ENCODE measurements at places on chromosomes 2 and 18.

- no peak for DNase-seq
Observed at GRCh38 chr18:66571845-66572244, 32.0 kb downstream of the CDH19 start.

DNA sequence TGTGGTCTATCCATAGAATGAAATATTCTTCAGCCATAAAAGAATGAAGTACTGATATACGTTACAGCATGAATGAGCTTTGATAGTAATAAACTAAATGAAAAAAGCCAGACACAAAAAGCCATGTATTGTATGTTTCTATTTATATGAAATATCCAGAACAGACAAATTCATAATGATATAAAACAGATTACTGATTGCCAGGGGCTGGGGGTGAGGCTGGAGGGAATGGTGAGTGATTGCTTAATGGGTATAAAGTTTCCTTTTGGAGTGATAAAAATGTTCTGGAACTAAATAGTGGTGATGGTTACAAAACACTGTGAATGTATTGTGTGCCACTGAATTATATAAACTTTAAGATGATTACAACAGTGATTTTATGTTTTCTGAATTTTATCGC is 200.5 kb downstream of the MC4R start:
- no peak for DNase-seq

GRCh38 chr2:156666130-156666785 is 230.1 kb downstream of the GPD2 start:
- no peak for DNase-seq

DNA sequence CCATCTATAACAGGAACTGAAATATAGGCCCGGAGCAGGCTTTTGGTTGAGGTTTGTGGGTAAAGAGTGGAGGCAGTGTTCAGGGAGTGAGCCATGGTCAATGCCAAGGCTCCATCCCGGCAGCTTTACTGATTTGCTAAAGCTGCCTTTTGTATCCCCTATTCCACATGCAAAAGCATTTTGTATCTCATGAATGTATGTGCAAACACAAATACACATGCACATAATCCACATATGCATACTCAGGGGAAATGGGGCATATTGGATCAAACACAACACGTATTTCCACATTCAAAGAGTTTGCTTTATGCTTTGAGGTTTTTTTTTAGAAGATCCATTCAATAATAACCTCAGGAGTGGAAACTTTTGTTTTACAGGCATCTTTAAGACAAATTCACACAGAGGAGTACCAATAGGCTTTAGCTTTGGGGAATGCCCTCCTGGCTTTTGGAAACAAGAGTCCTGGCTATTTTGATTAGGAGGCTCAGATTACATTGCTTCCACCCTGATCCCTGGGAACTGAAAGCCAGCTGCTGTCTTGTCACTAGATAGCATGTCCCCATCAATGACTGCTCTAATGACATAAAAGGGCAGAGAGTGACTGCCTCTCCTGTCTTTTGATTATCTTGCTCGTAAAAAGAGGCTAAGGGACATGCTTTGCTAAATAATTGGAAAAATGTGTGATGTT is 263.2 kb downstream of the EN1 start:
- no peak for DNase-seq

- DNase-seq = no peak
Observed at GRCh38 chr18:79404567-79404910, 8.8 kb downstream of the NFATC1 start.

- DNase-seq = no peak
Observed at GRCh38 chr2:241142063-241142462, 7.2 kb downstream of the PASK start.

GRCh38 chr2:37782721-37783371 is 111.4 kb upstream of the CDC42EP3 start:
- DNase-seq = no peak

DNA sequence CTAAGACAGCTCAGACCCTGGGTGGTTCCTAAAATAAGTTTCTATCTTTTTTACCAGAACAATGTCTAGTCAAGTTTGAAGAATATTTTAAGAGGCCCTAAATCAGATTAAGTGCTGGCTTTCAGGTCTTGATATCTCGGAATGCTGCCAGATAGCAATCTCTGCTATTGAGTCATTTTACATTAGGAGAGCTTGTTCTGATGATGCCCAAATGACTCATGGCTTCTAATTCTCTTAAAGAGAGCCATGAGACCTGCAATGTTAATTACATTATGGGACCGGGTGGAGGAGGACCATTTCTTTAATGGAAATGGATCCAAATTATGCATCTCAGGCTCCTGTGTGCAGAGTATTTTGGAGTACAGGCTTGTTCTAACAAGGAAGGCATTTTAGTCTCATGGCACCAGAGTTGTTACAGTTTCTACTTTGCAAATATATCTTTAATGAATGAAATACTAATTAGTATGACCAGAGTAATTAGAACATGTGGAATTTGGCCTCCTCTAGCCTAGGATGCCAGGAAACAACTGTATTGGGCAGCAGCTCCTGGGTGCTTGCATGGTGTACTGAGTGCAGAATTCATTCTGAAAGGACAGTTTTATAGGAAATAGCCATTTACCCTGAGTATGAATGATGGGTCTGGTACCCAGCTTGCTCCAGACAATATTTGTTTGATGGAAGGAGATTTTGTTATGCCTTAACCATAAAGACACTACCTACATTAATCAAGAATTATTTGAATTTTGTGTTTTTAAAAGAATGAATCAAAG is 94.0 kb upstream of the SULT1C3 start:
- no peak for DNase-seq

GRCh38 chr2:133497270-133497893 is 70.9 kb downstream of the NCKAP5 start:
- no peak for DNase-seq

DNA sequence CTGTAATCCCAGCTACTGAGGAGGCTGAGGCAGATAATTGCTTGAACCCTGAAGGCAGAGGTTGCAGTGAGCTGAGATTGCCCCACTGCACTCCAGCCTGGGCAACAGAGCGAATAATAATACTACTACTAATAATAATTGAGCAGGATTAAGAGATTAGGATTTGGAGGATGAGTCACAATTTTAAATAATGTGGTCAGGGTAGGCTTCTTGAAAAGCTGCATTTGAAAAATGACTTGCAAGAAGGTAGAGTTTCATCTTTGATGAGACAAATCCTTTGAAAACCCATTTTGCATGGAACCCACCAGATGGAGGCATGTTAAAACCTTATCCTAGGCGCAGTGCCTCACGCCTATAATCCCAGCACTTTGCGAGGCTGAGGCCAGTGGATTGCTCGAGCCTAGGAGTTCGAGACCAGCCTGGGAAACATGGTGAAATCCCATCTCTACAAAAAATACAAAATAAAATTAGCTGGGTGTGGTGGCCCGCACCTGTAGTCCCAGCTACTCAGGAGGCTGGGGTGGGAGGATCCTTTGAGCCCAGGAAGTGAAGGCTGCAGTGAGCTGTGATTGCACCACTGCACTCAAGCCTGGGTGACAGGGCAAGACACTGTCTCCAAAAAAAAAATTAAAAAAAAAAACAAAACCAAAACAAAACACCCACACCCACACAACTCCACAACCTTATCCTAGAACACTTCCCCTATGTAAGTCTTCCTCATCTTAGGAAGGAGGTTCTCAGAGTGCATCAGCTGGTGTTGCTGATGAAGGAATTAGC is 3.3 kb upstream of the ATP8B1 start:
- DNase-seq = peak; percentile 41
